ENCODE measurements at places on chromosomes 4 and X.

GRCh38 chr4:146336410-146336807 lies 122.1 kb downstream of the REELD1 start:
- DNase-seq, result no peak

- no peak for DNase-seq
Measured at GRCh38 chrX:24242649-24243175, 71.2 kb downstream of the SUPT20HL2 start.

DNA sequence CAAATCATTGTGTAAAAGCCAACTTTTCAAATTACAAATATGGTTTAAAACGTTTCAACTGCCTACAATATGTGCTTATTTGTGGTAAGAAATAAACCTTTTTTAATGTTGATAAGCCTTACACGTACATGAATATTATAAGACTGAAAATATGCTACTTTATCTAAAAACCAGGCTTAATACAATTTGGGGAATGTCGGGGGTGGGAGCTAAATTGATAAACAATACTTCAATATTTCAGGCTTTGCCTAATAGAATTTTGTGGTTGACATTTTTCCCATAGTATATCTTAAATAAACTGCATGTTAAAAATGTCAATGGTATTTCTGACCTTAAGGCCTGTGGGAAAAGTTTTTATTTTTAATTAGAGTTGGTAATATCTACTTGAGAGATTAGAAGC lies 69.8 kb upstream of the SLIT2 start:
- DNase-seq, result no peak

DNA sequence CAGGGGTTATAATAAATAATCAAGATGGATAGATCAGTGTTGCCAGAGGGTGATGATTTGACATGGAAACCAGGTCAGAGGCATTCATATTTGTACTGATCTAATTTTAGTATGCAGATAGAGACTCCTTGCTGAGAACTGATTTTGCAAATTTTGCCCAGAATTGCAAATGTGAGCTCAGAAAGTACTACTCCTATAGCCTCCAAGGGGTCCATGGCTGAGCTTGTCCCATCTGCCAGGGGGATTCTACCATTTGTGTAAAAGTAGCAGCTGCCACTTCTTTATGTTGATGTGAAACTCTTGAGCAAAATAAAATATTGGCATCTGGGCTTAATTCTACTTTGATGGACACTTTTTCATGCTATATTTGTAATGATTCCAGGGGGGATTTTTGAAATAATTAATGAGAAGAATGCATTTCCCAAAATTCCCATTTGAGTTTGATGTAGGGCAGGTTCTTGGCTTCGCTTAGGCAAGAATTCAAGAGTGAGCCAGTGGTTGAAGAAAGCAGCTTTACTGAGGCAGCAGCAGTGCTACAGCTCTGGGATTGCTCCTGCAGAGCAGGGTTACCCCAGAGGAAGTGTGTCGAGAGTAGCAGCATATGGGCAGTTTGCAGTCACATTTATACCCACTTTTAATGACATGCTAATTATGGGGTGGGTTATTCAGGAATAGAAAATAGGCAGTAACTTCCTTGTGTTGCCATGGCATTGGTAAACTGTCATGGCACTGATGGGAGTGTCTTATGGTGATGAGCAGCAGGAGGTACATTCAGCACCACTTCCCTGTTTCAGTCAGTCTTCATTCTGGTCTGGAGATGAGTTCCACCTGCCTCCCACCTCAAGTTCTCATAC lies 38.7 kb upstream of the DCLK2 start:
- DNase-seq, result no peak

DNA sequence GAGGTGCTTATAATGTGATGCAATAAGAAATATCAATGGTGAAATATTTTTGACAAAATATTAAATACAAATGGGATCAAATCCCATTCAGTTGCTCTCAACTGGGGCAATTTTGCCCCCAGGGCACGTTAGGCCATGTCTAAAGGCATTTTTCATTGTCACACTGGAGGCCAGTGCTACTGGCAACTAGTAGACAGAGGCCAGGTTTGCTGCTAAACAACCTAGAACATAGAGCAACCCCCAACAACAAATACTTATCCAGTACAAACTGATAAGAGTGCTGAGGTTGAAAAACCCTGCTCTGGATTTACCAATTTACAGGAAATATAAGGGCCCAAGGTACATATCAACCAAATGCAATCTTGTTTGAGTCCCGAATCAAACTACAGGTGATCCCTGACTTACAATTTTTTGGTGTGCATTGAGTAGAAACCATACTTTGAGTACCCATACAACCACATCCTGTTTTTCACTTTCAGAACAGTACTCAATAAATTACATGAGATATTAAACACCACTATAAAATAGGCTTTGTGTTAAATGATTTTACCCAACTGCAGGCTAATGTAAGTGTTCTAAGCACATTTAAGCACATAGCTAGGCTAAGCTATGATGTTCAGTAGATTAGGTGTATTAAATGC lies 237.5 kb downstream of the HNRNPD start:
- DNase-seq, result no peak

DNA sequence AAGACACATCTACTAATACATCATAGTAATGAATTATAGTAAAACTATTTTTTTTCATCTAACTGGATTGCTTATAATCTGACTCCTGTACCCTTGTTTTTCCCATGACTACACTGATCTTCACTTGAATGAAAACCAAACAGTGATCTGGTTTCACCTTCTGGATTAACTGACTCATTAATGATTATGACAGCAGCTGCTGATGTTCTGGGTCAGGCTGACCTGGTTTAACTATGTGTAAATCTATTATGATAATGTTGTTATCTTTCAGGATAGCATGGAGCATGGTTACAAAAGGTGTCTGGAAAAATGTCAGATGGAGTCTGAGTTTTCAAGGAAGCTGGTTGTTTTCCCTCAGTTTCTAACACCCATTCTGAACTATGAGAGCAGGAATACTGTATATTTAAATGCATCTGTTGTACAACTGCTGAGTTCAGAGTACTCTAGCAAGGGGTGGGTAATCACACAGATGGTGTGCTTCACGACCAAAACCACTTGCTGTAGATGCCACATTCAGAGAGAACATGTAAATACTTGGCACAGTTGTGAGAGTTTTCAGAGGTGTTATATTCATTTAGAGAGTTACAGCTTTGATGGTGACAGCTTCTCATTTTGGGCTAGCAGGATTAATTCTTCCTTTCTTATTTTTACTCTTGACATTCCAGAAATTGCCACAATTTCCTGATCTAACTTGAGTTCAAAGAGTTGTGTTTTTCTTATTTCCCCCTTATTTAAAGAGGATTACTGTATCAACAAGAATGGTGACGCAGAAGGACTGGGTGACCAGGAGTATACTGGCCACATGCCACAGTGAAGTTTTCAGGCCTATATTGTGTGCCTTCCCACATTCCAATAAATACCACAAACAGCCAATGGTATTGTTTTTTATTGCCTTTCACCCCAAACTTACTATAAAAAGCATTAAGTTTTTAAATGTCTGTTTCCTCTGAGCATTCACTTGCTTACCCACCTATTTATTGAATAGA lies 249.7 kb upstream of the TET2 start:
- no peak for DNase-seq

- no peak for DNase-seq
Measured at GRCh38 chr4:72631296-72631695, 62.3 kb upstream of the ADAMTS3 start.

DNA sequence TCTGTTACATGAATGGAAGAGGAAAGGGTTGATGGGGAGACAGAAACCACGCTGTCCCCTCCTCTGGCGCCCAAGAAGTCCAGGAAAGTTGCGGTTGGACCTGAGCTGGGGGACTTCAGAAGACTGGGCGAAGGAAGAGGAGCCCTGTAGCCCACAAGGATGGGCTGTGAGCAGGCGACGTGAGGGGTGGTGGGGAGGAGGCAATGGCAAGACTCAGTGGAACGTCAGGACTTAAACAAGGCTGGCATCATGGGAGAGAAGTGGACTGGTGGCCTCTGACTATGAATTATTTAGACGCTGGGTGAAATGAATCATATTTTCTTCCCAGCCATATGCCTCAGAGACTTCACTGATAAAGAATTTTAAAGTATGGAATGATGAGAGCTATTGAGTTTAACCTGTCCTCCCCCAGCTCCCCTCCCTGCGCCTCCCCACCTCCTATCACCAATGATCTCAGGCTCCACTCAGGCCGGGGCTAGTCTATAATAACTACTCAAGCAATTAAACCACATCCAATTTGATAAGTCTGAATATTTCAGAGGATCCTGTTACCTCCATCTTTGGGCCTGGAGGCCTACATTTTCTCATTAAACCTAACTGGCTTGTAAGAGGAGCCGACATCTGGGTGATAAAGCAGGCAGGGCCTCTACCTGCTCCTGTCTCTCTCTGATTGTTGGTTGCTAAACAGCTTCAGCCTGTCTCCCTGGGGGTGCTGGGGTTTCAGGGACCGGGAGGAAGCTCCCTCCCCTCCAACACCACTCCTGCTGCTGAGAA lies 63.6 kb downstream of the SMIM20 start:
- no peak for DNase-seq

DNA sequence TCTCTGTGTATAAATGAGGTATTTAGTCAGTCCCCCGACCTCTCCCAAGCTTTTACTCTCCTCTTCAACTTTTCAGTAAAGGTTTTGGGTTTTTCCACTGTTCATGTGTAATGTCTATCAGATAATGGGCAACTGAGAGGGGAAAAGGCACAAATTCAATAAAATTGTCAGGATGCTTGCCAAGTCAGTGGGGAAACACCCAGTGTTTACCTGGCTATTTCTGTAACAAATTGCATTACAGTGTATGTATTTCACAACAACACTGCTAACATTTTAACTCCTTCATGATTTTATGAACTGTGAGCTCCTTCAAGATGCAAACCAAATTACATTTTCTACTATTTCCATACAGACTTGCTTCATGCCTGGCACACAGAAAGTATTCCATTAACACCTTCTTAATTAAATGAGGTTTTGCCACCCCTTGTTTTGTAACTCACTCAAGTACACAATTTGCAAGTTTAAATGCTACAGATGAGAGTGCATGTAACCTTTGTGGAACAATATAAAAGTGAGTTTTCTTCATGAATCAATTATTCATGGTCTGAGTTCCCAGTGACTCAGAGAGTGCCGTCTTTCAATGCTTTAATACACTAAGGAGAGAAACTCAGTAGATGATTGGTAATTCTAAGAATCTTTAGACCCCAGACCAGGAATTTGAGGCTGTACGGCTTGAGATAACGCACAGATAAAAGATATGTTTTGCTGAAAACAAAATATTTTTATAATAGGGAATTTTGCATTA lies 149.8 kb upstream of the TLL1 start:
- no peak for DNase-seq

GRCh38 chr4:17981063-17981462 lies 40.5 kb downstream of the LCORL start:
- no peak for DNase-seq

GRCh38 chr4:56195025-56195424 lies 192.3 kb downstream of the AASDH start:
- no peak for DNase-seq

DNA sequence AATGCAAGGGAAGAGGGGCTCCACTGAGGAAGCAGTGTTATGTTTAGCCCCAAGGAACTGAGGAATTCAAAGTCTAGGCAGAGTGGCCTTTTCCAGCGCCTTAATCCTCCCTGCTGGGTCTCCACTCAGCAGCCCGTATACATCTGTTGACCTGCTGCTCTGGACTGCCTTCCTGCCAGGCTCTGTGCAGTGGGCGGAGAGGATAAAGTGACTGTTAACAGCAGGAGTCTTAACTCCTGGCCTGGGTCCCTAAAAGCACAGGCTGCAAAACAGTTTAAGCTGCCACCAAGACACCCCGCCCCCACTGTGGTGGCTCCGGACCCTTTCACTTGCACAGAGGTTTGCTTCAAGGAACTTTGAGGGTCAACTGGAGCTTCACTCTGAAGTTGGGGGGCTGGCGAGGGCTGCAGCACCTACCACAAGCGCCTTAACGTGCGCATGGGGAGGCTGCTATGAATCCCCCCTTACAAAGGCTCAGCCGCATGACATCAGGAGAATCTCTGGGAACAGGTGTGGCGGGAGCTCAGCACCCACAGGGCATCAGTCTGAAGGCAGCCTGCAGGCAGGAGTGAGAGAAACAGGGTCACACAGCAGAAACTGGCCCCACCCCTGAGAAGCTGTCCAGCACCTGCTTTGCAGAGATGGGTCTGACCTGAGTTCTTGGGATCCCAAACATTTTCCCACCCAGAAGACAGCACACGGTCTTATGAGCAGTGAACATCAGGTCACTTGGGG lies 358.2 kb upstream of the GATB start:
- no peak for DNase-seq

- no peak for DNase-seq
Measured at GRCh38 chr4:87785731-87786509, 13.4 kb upstream of the IBSP start.

GRCh38 chrX:21947671-21948070 lies 7.2 kb downstream of the SMS start:
- no peak for DNase-seq

DNA sequence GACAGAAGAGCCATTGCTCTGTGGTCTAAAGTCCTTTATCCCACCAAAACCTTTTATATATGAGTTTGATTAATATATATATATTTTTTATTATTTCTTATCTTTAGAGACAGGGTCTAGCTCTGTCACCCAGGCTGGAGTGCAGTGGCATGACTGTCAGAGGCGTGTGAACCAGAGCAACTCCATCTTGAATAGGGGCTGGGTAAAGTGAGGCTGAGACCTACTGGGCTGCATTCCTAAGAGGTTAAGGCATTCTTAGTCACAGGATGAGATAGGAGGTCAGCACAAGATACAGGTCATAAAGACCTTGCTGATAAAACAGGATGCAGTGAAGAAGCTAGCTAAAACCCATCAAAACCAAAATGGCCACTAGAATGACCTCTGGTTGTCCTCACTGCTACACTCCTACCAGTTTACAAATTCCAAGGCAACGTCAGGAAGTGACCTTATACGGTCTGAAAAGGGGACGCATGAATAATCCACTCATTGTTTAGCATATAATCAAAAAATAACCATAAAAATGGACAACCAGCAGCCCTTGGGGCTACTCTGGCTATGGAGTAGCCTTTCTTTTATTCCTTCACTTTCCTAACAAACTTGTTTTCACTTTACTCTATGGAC lies 10.5 kb downstream of the TBCK start:
- DNase-seq, result no peak

GRCh38 chr4:29708473-29708872 lies 1011.7 kb upstream of the PCDH7 start:
- no peak for DNase-seq

GRCh38 chr4:169253904-169254303 lies 16.9 kb downstream of the SH3RF1 start:
- no peak for DNase-seq

DNA sequence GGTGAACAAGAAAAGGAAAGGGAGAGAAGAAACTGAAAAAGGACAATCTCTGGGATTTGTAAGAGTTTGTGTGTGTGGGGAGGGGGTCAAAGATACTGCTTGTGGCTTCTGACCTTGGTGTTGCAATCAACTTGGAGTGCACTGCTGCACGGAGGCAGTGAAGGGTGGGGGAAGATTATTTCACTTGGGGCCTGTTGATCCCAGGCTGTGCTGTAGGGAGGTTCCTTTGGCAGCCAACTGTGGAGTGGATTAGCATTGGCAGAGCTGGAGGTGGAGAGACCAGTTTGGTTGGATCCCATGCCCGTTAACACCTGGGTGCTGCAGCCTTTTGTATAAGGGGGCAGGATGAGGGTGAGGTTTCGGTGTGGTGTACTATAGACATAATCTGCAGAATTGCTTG lies 38.2 kb downstream of the AFF1 start:
- no peak for DNase-seq

All from stimulated activated CD4-positive, alpha-beta T cell treated with anti-CD3 and anti-CD28 coated beads, Interleukin-12 subunit alpha, Interleukin-12 subunit beta, amount 100 ng/mL, for 4 hours (primary cell).